ENCODE measurements at places on chromosomes 3 and 15. TPM values are rescaled to one million over a fixed set of nuclear protein-coding genes. Genes with fewer than 3 reads are reported as not detected.

DNA sequence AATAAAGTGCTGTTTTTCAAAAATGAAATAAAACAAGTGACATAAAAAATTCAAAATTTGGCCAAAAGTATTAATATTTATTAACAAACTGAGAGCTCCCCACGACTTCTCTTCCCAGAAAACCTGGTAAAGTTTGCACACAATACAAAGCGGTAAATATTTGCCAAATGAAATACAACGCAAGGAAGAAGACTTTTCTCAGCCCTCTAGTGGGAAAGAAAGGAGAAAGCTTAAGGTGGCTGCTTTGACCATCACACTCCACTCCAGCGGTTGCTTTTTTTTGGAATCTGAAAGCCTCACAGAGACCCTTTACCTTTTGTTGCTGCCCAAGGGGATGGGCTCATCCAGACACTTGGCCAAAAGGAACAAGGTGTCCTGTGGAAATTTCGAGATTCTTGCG lies 1.1 kb upstream of the GK5 start:
- DNase-seq = no peak

The CGNL1 gene
- total RNA-seq = 0.13 TPM

- no peak for DNase-seq
Measured at GRCh38 chr3:42668793-42669217, 15.3 kb downstream of the ZBTB47 start.

GRCh38 chr3:88131695-88132094 lies 18.1 kb upstream of the C3orf38 start:
- DNase-seq = no peak

The PIERCE2 gene
- not detected for total RNA-seq

DNA sequence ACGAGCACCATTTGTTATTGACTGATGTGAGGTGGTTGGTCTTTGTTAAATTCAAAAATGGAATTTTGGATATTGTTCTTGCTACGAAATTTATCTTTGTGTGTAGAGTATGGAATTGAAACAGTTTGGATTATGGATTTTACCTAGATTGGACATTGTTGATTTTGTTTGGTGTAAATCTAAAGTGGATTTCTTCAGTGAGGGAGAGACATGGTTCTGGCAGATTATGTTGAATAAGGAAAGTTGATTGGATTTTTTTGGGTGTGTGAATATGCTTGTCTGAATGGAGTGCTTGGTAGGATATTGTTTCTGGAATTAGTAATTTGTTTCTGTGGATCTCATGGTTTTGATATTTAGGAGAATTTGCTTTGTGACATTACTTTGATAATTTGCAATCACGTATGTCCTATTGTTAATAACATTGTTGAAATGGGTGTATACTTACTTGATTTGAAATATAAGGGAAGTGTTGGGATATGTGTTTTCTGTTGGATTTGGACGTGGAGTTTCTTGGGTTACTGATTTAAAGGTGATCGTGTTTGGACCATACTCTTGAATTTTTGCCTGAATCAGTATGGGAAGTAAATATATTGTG lies 1.0 kb upstream of the CHD2 start:
- no peak for DNase-seq

DNA sequence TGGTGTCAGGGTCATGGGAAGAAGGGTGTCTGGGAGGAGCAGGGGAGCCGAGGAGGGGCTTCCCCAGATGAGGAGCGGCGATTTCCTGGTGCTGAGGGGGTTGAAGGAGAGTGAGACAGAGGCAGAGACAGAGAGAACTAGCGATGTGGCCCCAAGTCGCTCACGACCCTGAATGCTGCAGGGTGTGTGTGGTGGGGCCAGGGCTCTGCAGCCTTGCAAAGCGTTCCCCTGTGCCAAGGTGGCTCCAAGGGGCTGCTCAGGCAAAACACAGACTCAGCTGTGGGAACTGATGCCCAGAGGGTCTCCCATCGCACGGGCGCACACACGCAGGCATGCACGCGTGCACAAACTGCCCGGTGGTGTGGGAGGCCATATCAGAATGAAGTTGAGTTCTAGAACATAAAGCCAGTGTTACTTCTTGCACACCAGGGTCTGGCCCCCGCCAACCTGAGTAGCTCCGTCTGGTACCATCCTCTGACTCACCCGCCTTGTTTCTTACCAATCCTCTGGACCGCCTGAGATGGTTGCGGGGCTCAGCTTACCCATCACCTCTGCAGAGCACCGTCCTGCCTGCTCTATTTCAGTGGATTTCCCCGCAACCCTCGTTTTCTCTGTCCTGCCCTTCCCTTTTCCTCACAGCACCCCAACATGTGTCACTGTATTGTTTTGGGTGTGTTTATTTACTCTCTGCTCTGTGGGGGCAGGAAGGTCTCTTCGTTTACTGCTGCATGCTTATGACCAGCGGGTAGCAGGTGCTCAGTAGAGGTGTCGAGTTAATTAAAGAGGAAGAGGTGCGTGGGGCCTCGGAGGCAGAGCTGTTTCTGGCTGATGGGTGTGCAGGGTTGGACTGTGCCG lies 4.5 kb downstream of the MELTF start:
- no peak for DNase-seq

GRCh38 chr3:15500107-15500724 lies 21.3 kb downstream of the COLQ start:
- DNase-seq = no peak

DNA sequence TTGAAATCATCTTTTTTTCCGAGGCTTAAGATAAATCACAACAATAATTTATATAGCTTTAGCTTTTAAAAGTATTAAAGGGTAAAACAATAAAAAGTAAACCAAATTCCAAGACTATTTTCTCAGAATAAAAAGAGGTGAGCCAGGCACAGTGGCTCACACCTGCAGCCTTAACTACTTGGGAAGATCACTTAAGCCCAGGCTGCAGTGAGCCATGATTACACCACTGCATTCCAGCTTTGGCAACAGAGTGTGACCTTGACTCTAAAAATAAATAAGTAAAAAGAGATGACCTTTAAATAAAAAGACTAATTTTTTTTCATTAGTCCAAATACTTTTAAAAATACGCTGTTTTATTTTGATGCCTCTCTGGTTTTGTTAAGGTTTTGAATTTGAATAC lies 54.4 kb downstream of the C3orf80 start:
- no peak for DNase-seq

The ANO10 gene
- total RNA-seq = 10.7 TPM

The RPS17 gene
- 2,045 TPM for total RNA-seq

GRCh38 chr3:126543457-126544061 lies 15.2 kb downstream of the C3orf22 start:
- DNase-seq = no peak

The KBTBD8 gene
- total RNA-seq = 11.5 TPM

The POU1F1 gene
- total RNA-seq = not detected

DNA sequence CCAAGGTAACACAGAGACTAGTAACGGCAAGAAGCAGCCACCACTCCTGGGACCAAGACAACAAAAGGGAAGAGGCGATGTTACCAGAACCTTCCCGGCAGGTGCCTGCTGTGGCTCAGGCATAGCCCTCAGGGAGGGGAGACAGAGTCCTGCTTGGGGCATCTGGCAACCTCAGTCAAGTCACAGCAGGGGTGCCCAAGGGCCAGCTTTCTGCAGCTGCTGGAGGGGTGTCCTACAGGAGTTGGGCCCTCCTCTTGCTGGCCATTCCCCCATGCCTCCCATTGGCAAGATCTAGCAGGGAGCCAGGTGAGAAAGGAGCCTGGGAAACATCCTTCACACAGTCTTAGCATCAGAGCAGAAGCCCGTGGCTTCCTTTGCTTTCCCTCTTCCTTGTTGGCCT lies 197.3 kb upstream of the IL12A start:
- DNase-seq = no peak

DNA sequence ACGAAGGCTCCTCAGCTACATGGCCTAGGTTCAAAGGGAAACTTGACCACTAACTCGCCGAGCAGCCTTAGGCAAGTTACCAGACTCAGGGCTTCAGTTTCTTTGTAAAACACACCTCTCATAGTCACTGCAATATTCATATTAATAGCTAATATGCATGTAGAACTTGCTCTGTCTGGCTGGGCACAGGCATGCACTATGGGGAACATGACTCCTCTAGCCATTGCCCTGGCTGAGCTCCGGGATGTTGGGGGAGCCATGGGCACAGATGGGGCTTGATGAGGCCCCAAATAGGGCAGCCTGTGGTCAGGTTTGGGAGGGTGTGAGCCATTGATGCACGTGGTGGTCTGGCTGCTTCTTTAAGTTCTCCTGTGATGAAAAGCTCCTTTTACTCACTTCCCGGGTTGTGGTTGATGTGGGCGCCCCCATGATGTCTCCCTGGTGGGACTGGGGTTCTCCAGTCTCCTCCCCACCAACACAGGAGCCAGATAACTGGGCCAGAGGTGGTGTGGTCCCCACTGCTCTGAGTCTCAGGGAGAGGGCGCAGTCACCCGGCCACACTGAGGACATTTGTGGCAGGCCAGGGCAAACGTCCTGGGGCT lies 29.4 kb upstream of the DUSP7 start:
- no peak for DNase-seq

- DNase-seq = no peak
Measured at GRCh38 chr3:114108137-114108536, 51.6 kb downstream of the QTRT2 start.

- no peak for DNase-seq
Measured at GRCh38 chr15:38215707-38216106, 36.9 kb upstream of the SPRED1 start.

The ALS2CL gene
- total RNA-seq = 47.4 TPM

GRCh38 chr3:72113964-72114363 lies 329.0 kb upstream of the PROK2 start:
- no peak for DNase-seq

- DNase-seq = no peak
Measured at GRCh38 chr3:71127052-71127831, 456.3 kb downstream of the FOXP1 start.

- no peak for DNase-seq
Measured at GRCh38 chr3:185746470-185746869, 78.4 kb downstream of the IGF2BP2 start.

DNA sequence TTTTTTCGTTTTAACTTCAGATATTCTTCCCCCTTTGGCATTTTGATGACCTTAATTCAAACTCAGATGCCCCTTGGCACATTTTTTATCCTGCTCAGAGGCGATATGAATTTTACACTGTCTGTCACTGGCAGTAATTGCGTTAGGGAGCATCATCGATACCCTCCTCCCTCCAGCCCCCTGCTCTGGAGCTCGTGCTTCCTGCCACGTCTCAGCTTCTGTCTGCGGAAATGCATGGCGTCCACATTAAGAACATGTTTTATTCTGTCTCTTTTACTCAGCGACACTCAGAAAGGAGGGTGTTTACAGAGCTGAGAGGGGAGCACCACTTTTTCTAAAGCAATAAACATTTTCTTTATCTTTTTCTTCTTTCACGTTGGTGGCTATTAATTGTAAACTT lies 254.2 kb downstream of the EBLN2 start:
- DNase-seq = no peak

GRCh38 chr15:75646944-75647364 lies 758 bp upstream of the SNX33 start:
- no peak for DNase-seq

The PROK2 gene
- 0.58 TPM for total RNA-seq

DNA sequence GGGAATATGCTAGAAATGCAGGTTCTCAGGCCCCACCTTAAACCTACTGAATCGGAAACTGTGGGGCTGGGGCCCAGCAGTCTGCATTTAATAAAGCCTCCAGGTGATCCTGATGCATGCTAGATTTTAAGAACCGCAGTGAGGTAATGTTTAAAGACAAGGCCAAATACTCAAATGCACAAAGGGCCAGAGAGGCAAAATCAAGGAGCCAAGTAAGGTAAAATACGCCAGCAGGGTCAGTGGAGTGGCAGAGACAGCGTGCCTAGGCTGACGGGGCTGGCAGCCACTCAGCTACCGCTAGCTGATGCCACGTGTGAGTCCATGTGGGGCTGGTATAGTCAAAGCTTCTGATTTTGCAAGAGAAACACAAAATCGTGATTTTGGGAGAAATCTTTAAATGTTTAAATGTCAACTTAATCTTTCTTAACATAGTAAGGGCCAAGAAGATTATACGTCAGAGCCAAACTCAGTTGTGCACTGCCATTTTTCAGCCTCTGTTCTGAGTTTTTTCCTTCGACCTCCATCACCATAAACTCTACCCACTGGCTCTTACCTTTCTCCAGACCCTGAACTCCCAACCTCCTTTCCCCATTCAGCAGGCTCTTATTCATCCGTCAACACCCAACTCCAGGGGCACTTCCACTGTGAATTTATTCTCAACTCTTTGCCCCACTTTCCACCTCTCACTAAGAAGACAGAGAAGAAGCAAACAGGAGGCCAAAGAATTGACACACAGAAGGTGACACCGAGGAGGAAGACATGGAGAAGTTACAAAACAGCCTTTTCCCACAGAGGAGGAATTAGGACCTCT lies 136.6 kb upstream of the RAD18 start:
- no peak for DNase-seq

The SEMA3G gene
- 1.4 TPM for total RNA-seq

DNA sequence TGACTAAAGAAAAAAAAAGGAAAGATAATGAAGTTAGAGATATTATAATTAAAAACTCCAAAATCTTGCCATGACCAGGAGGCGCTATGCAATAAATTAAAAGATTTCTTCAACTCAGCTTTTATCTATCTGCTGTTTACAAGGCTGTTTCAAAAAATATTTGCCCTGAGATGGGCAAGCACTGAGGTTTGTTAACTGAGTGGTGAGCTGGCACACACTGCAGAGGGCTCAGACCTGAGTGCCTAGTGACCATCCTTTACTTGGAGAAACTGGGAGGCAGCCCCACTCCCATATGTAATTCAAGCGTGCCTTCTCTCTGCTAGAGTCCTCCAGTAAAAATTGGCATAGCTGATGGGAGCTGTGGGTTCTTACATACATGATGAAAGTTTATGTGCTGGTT lies 198.7 kb upstream of the TBC1D5 start:
- DNase-seq = no peak

- DNase-seq = no peak
Measured at GRCh38 chr3:59469948-59470723, 420.3 kb upstream of the CFAP20DC start.

- DNase-seq = no peak
Measured at GRCh38 chr3:87732294-87732693, 326.5 kb downstream of the CGGBP1 start.

GRCh38 chr15:31367730-31368344 lies 41.2 kb downstream of the KLF13 start:
- peak; percentile 53 for DNase-seq

DNA sequence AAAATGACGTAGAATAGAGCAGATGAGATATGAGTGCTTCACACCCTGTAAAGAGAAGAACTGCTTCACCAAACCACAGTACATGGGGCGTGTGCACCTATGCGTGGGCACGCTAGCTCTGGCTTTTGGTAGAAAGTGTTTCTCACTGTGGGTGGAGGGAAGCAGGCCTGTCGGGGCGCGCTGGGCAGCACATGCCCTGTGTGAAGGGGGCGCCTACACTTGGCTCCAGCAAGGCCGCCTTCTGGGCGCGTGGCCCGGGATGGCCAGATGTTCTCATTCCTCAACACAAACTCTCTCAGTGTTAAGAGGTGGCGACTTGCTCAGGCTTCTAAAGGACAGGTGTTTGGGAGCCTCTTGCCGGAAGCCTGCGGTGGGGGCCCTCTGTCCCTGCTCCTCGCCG lies 90.0 kb downstream of the FBLN2 start:
- DNase-seq = no peak
